Naive B cell (primary cell): ENCODE measurements at places on chromosomes 3 and 15.

DNA sequence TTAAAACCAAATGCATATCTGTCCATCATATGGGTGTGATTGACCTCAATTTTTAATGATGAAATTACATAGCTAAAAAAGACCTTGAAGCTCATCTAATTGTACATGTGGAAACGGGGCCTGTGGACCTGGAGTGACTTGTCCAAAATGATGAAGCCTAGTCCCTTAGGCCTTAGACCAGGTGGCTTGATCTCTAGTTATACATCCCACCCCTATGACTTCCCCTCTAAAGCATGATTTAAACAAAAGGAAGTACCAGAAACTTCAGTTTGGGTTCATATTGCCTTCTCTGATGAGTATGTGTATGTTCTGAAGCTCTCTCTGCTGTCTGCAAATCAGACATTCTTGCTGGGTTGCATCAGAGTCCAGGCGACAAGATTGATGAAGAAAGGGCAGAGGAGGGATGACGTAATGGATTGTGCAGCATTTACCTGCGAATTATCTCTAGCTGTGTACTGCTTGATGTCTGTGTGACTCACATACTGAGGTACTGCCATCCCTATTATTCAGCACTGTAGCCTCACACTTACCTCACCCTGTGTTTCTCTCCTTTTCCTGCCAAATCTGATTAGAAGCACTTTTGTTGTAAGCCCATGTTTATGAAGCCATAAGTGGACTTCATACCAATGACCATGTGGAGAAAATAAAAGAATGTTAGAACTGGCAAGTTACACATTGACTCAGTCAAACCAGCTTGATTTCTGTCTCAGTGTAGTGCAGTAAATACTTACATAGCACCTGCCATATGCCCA is 111.5 kb downstream of the FILIP1L start:
- DNase-seq: no peak

DNA sequence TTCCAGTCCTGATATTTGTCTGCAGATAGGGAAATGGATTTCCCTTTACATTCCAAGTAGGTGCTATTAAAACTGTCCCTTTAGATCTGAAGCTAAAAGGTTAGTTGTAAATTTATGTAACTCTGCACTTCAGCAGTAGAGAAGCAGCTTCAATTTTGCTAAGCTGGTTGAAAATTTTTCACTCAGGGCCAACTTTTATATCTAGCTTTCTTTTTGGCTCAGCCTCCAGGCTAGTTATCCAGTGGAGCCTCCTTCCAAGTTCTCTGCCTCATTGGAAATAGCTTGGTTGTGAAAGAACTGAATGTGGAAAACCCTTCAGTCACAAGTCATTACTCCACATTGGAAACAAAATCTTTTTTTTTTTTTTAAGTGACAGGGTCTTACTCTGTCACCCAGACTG is 8.2 kb upstream of the ZNF660 start:
- DNase-seq: no peak

DNA sequence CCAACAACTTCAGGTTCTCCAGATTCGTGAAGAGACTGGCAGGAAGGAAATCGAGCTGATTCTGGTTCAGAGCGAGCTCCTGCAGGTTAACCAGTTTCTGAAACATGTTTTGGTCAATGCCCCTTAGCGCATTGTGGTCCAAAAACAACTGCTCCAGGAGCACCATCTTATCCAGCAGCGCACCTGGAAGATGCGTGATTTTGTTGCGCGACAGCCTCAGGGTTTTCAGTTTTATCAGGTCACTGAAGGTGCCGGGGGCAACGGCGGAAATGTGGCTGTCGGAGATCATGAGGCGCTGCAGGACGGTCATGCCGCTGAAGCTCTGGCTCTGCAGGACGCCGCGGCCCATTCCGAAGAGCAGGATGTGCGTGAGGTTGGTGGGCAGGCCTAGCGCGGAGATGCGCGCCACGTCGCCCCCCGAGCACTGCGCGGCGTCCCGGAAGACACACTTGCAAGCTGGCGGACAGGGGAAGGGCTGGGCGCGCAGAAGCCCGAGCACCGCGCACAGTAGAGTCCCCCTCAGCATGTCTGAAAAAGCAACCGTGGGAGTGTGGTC is 1.2 kb downstream of the GP5 start:
- no peak for DNase-seq

- no peak for DNase-seq
Measured at GRCh38 chr3:67389176-67389575, 265.2 kb downstream of the SUCLG2 start.

DNA sequence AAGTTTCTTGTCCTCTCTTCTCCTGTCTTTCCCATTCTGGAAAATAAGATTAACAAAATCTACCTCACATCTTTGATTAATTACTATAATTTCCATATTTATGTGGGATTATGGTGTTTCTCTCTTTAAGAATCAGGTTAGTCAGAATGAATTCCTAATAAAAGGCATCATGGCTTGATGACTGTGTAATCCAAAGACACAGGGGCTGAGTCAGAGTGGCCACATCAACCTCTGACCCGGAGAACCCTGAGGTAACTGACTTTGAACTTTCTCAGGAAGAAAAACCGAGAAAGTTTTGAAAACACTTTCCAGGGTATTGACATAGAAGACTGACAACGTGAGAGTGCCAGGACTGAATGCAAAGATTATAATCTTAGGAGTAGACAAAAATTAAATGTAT is 170.3 kb upstream of the MCTP2 start:
- no peak for DNase-seq

DNA sequence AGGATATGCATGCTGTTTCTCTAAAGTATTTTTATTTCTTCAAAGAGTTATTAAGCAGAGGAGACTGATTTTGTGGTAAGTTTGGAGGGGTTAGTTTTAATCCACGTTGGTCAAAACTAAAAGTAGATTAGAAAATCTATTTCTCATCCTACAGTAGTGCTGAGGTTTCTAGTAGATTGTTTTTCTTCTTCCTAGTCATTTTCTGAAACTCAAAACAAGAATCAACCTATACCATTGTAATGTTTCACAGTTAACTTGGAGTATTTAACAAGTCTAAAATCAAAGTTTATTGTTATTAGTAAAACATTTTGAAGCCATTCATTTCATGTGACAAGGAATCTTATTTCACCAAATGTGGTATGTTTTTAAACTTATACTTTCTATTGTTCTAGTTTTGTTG is 57.9 kb downstream of the RBM6 start:
- DNase-seq: no peak
